ENCODE measurements at places on chromosomes 7 and 10. TPM values are rescaled to one million over a fixed set of nuclear protein-coding genes. Genes with fewer than 3 reads are reported as not detected.
A peak's percentile ranks its signal among the peaks of the same experiment; 100 is the strongest.

DNA sequence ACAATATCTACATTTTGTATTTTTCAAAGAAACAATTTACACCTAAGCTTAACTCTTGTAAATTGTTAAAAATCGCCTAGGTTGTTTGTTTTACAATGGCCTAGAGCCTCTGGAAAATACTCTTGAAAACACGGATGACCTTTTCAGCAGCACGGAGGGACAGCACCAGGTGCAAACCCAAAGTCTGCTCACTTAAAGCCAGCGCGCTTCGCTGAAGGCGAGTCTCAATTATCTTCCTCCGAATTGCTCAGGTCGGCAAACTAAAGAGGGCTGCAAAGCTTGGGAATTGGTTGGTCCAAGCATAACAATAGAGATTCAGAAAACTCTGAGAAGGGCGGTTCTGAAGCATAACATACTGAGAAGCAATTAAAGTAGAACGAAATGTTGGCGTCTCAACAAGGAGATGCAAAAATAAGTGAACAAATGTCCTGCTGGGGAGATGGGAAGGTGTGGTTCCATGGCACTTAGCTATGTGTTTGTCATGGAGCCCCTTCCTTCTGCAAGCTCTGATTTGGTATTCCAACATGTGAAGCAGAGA lies 139.9 kb upstream of the PITRM1 start:
- DNase-seq, result no peak

DNA sequence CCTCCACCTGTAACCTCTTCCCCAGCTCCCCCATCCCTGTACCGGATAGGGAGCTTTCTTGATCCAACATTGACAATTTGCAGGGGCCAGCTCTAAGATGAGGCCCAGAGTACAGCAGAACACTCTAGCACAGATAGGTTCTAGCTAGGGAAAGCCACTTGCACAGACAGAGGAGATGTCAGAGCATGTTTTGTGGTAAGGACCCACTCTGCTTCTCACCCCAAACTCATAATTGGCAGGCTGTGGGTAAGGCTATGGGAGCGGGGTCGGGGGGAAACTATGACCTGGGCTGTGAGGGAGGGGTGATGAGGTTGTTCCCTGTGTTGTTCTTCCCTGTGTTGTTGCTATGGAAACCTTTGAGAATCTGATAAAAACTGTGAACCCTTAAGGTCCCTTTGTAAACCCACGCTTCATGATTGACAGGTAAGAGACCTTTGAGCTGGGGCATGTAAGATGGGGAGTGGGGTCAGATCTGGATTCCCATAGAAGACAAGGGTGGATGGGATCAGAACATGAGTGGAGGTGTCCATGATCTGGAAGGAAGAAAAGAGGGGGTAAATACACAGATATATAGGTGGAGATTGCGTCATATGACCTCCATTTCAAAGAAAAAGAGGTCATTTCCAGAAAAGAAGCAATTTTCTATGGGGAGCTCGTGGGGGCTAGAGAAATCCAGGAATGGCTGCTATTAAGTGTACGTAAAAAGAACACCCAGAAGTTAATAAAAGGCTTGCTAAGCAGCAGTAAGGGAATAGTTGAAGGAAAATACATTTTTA lies 4.0 kb downstream of the CALD1 start:
- DNase-seq, result no peak

GRCh38 chr7:152902054-152902453 lies 142.5 kb downstream of the ACTR3B start:
- no peak for DNase-seq

The TIMM23 gene
- 42.1 TPM for total RNA-seq

GRCh38 chr10:129758207-129759021 lies 205.7 kb downstream of the EBF3 start:
- peak; percentile 3 for DNase-seq

- DNase-seq, result no peak
Measured at GRCh38 chr7:14596421-14596820, 306.1 kb downstream of the DGKB start.

- DNase-seq, result peak; percentile 63
Measured at GRCh38 chr7:45000093-45001032, at the start of gene CCM2. CCM2 (plus strand) TSS chr7:45000201; CDS start chr7:45000334, 133 bp downstream.

The LIPJ gene
- 1.2 TPM for total RNA-seq

DNA sequence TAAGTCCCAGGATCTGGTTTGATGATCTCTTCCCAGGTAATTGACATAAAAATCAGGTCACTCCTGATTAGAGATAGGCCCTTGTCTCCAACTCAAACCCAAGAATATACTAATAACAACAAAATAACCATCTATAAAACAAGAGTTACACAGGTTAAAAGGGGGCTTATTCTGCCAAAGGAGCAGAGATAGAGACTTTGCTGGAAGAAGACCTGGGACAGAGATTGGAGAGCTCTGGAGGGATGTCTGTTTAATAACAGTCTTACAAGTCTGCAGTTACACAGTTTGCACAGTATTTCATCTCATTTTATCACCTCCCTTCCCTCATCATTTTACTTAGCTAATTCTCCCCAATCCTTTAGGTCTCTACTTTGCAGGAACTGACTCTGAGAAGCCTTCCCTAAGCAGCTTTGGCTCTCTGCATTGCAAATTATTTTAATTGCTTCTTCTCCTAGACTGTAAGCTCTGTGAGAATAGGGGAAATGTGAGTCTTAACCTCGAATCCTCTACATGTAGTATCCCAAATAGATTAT lies 3.7 kb upstream of the ZNF438 start:
- DNase-seq, result no peak

The ELN gene
- total RNA-seq, result 427 TPM

The CUBN gene
- 9.5 TPM for total RNA-seq

- no peak for DNase-seq
Measured at GRCh38 chr7:75847707-75848106, 31.1 kb upstream of the RHBDD2 start.

Data from uterus (tissue), 4 donors.